ENCODE measurements at places on chromosomes 11 and 22.

DNA sequence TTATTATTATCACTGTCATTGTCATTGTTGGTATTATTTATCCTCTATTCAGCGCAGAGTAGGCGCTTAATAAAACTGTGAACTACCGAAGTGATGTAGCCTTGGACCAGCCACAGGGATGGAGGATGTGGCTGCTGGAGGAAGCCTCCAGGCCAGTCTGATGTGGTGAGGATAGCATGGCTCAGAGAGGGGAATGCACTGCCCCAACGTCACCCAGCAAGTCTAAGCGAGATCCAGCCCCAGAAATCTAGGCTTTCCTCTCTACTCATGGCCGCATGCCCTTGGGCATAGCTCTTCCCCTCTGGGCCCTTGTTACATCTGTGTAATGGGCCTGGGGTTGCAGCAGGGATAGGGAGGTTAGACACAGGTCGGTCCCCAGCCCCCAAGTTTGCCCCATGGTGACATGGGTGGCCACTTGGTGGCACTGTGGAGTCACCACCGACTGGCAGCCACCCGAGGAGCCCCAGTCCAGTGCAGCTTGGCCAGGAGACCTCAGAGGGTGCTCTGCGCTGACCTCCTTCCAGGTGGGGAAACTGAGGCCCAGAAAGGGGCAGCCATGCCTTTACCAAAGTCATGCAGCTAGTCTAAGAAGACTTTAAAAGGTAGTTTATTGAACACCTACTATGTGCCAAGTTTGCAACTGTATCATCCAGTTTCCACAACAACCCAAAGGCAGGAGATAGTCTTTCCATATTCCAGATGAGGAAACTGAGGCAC is 395.7 kb downstream of the MN1 start:
- peak; percentile 14 for DNase-seq

GRCh38 chr22:26642465-26643417 is 14.6 kb upstream of the MIAT start:
- no peak for DNase-seq

- DNase-seq = no peak
Observed at GRCh38 chr11:83257761-83258168, 28.4 kb downstream of the CCDC90B start.

DNA sequence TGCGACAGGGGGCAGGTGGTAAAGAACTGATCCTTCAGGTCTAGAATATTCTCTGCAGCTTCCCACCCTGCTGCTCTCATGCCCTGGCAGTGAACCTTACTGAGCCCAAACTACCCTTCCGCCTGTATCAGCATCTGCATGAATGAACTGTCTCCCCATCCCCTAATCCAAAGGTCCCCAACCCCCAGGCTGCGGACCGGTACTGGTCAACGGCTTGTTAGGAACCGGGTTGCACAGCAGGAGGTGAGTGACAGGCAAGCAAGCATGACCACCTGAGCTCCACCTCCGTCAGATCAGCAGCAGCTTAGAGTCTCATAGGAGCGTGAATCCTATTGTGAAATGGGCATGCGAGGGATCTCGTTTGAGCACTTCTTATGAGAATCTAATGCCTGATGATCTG is 58.2 kb upstream of the LMO1 start:
- DNase-seq = no peak

- DNase-seq = no peak
Observed at GRCh38 chr11:113876074-113876797, 864 bp upstream of the USP28 start.

DNA sequence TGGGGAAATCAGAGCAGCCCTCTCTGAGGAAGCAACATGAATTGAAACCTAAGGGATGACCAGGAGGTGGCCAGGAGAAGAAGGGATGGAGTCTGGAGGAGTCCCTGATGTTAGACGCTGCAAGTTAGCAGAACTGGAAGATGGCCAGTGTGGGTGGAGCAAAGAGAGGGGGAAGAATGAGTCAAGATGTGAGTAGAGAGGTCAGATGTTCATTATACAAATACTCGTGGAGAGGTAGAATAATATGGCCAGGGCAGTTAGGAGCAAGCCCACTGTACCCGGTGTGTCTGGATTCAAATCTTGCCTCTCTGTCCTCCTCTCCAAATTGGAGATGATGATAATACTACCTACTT is 242.0 kb downstream of the TENM4 start:
- no peak for DNase-seq

DNA sequence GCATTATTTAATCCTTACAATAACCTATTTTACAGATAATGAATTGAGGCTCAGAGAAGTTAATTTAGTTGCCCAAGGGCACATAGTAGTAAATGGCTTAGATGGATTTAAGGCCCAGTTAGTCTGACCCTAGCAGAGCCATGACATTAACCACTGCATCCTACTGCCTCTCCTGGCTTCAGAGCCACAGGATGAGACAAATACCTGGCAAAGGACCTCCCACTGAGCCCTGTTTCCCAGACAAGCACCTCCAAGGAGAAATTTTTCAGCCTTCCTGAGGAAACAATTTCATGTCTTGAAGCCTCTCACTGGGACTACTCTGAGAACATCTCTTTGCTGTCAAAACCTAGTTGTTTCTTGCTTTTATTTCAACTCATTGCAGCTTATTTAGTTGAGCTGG is 28.4 kb downstream of the IZUMO1R start:
- no peak for DNase-seq

- no peak for DNase-seq
Observed at GRCh38 chr22:32444068-32444467, 20.2 kb downstream of the BPIFC start.

DNA sequence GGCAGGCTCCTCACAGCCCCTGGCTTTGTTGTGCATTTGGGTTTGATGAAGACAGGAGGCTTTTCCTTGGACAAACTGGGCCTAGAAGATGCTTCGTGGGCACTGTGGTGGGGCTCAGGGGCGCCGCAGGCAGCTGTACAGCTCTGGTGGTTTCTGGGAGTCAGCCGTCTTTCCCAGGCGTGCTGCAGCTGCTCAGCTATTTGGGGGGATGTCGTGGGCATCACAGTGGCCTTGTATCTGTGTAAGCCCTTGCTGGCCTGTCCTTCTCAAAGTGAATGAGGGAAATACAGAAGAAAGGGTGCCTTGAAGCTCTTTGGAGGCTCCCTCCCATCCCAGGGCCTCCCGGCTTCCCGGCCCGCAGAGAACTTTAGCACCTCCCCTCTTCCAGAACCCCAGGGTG is 89.5 kb downstream of the TBC1D22A start:
- no peak for DNase-seq

- peak; percentile 18 for DNase-seq
Observed at GRCh38 chr11:62444236-62444833, 25.5 kb downstream of the SCGB1A1 start.

GRCh38 chr11:8251616-8252295 is 11.9 kb downstream of the LMO1 start:
- DNase-seq = no peak

DNA sequence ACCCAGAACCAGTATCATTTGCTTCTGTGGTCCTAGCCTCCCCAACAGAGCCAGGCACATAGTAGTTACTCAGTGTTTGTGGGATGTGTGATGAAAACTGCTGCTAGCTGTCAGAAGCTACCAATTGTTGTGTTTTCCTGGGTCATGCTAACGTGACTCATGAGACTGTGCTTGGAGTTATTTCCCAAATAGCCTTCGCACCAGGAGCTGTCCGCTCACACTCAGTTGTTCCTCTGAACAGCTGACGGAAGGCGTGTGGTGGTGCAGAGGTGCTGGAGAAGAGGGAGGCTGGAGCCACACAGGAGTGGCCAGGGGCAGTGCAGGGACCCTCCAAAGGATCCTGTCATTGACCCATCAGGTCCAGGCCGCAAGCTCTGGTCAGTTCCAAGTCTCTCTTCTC is 53.9 kb upstream of the TBCEL start:
- no peak for DNase-seq

DNA sequence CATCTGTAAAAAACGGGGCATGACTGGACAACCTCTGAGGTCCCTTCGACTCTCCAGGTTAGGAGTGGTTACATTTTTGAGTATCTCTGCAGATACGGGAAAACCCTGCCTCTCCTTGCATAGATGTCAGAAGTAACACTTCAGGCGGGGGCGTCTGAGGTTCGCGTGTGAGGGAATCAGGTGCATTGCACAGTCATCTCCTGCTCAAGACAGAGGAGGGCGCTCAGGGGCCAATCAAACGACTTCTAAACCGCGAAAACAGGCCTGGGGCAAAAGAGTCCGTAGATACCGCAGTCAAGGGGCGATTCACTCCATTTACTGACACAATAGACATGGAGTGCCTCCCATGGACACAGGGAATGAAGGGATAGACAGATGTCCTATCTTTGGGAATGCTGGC is 31.7 kb downstream of the KIRREL3 start:
- no peak for DNase-seq

DNA sequence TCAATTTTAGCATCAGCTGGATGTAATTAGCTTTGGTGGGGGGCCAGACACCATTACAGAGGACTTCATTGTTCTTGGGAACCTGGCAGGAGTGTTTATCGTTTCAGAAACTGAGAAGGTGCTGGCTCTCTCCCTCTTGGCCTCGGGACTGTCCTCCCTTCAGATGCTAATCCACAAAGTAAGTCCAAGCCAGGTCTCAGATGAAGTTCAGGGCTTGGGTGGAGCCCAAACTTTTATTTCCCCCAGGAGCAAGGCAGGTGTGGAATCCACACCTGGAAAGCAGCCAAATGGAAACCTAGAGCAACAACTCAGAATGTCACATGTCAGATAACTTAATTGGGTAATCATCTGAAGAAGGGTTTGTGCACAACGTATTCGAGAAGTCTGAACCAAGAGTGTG is 119.2 kb downstream of the ME3 start:
- no peak for DNase-seq

DNA sequence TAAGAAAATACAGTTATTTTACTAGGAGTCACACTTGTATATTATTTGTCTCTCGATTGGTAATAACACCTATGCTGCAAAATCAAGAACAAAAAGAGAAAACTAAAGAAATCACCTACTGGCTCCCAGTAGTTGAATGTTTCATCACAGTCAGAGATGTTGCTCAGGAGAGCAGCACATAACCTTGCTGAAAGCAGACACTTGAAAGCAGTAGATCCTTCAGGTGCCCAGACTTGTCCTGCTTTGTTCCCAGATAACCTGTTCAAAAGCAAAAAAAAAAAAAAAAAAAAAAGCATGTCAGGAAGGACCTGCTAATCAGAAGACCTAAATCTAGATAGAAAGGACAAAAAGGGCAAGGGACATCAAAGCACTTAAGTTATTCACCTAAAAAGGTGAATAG is 1.3 kb downstream of the ALG9 start:
- no peak for DNase-seq

- DNase-seq = no peak
Observed at GRCh38 chr11:116173941-116174911, 598.6 kb downstream of the BUD13 start.

DNA sequence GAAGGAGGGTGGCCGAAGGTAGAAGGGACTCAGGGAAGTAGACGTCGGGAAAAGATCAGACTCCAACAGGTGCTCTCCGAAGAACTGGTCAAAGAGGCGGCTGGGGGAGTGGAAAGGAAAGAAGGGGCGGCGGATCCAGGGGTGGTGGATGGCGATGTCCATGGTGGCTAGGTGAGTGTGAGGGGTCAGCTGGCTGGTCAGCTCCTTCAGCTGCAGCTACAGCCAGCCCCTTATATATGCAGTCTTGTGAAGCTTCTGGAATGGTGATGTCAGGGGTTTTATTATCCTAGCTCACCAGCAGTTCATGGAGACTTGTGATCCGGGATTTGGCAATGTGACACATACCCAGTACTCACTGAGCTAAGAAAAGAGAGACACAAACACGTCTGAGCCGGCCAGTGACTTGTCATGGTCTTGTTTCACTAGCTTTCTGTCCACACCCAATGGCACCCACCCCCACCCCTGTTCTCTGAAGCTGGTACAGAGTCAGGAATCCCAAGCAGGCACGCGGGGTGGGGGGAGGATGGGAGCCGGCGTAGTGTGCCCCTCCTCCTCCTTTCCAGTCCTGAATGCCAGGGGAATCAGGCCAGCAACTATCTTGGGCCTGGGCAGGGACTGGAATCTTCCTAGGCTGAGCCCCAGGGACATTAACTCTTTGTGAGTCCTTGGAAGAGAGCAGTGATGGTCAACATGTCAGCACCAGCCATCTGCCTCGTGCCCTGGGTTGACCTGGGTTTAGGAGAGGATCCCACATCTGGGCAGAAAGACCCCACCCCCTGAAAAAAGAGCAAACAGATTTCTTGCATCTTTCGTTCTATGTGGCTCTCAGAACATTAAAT is at the start of gene CRYAB:
TSS of gene CRYAB (minus strand) at position 208 of the 839 bp plus-strand sequence. CDS start at position 162, 46 bp downstream.
- DNase-seq = no peak

GRCh38 chr11:68615657-68616056 is 68.7 kb upstream of the GAL start:
- no peak for DNase-seq

- no peak for DNase-seq
Observed at GRCh38 chr11:74849525-74850391, 99.1 kb downstream of the XRRA1 start.

DNA sequence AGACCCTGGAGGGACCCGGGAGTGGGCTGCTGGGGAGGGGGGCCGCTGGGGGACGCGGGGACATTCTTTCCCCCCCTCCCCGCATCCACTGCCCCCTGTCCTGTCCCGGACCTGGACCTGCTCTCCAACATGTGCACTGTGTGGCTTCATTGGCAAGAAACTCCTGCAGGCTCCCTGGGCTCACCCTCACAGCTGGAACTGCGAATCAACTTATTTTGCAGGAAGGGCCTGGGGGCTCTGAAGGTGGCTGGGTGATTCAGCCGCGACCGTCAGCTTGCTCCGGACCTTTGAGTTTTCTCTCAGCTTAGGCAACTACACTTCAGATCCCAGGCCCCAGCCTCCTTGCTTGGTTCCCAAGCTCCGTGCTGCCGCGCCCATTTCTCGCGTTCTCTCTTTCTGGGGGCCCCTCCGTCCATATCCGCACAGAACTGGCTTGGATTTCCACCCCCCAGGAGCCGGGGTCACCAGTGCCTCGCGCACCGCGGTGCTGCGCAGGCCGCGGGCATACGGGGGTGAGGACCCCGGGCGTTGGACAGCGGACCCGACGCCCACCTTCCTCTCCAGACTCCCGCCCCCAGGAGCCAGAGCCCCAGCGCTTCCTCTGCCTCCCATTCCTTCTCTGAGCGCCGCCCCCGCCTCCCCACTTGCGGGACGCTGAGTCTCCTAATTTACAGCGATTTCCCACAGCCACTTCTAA is 471 bp upstream of the AHNAK start:
- DNase-seq = no peak

DNA sequence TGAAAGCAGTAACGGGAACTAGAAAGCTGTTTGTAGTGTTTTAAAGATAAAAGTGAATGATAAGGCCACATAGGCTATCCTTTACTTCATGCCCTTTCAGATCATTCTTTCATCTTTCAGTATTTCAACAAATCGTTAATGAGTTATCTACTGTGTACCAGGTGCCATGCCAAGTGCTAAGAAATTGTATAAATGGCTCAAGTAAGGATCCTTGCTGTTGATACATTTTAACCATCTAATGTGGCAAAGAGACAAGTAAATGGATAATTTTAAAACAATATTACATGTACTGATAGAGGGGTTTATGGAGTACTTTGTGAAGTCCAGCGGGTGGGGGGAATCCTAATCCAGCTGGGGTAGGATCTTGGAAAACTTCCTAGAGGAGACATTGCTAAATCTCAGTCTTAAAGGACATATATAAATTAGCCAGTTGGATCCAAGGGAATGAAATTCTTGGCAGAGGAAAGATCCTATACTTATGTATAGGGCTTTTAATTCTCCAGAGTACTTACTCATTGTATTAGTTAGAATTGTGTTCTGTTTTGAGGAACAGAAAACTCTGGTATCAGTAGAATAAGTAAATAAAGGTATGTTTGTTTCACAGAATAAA is 119.4 kb downstream of the TRIM44 start:
- no peak for DNase-seq
